ENCODE measurements at places on chromosomes 1 and 21.

- DNase-seq: no peak
Observed at GRCh38 chr21:45617021-45617921, 26.3 kb upstream of the PCBP3 start.

DNA sequence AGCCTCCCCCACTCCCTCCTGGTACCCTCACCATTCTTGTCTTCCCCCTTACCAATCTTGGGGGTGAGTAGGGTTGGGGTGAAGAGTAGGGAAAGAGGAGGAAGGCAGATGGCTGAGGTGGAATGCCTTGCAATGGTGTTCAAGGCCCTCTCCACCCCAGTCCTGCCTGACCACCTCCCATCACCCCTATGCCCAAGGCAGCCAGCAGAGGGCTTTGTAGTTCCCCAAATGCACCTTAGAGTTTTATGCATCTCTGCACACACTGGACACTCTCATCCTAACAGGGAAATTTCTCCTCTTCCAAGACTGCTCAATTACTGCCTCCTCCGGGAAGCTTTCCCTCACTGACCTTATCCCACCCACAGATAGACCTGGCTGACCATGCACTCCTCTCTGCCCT is 15.4 kb downstream of the KIF17 start:
- no peak for DNase-seq

DNA sequence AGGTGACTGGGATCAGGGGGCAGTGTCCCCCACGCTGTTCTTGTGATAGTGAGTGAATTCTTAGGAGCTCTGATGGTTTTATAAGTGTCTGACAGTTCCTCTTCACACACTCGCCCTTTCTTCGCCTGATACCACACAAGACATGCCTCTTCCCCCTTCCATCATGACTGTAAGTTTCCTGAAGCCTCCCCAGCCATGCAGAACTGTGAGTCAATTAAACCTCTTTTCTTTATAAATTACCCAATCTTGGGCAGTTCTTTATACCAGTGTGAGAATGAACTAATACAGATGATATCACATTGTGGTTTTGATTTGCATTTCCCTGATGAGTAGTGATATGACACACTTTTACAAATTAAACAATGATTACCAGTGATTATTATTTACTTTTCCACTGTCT is 229.9 kb downstream of the AKT3 start:
- no peak for DNase-seq

DNA sequence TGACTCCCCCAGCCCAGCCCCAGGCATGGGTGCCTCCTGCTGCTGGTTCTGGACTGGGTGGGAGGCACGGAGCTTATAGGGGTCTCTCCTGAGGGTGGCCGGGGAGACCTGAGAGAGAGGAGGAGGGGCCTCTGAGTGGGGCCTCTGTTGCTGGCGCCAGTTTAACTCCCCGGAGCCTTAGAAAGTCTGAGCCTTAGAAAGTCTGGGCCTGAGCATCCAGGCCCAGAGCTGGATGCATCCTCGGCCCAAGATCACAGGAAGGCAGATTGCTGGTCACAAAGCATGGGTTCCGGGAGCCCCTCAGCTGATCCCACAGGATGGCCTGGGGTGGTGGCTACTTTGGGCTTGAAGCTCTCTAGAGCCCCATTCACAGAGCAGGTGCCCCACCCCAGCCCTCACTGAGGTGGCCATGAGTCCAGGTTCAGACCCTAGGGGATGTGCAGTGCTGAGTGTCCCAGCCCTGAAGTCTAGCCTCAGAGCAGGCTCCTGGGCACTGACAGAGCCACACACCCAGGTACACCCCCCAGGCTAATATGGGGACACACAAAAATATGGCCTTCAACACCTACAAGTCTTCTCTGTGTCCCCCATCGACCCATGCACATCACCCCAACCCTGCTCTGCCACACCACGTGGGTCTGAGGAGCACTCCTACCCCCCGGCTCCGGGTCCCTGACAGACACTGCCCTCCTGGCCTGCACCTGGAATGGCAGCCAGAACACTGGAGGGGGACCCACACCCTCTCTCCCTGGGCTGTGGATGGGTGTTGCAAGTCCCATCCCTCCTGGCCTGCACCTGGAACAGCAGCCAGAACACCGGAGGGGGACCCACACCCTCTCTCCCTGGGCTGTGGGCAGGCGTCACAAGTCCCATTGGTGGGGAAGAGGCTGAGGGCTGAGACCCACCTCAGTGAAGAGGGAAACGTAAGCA is 9.7 kb downstream of the PLA2G2F start:
- no peak for DNase-seq

DNA sequence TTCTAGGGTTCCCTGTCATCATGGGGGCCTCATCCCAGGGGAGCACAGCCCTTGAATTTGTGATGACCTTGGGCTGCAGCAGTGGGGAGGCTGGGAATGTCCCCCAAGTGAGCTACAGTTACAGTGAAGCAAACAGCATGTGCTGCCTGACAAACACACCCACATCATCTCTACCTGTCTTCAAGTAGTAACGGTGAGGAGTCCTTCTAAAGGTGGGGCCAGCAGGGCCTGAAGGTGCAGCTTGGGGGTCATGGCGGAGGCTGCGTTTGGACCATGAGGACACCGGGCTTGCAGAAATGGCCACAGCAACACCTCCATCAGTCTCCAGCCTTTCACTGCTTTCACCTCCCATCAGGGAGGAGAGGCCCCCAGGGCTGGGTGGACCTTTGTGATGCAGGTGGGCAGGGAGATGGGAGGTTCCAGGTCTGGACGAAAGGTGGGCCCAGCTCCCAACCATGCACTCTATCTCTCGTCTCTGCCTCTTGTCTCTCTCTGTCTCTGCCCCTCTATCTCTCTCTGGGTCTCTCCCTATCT is 55.7 kb downstream of the WNT9A start:
- DNase-seq: no peak

DNA sequence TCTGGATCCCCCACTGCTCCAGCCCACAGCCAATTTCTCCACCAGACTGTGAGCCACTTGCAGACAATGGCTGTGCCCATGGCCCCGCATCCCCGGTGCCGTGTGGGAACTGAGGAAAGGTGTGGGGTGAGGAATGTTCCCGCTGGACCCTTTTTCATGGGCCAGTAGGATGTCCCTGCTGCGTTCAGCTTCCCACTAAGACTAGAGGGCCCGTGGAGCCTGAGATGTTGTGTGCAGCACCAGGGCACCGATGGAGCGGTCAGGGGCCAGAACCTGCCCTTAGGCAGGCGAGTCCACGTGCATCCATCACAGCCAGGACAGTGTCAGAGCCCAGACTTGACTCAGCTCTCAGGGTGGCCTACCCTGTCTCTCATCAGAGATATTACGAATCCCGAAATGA is 105.7 kb upstream of the COL6A1 start:
- DNase-seq: no peak

GRCh38 chr21:36096398-36097290 is 26.8 kb downstream of the CBR1 start:
- DNase-seq: no peak

DNA sequence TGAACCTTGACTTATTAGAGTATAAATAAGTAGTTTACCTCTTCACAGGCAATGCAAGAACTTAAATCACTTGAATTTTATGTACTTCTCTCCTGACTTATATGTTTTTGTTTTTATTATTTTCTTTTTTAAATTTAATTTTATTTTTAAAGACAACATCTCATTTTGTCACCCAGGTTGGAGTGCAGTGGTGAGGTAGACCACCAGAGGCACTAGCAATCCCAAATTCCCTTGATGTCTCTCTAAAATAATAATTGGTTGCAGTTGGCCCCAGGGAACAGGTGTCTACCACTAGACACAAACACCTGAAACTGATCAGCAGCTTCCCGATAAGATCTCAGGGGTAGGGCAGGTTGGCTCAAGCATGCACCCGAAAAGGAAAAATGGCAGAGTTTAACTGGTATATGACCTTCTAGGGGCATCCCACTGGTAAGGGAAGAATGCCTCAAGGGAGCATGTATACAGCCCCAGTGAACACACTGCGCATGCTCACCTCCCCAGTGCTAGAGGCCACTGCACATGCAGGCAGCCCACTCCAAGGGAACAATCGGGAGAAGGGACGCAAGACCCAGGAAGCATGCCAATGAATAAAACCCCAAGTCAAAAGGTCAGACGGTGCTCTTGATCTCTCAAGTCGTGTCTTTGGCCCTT is 14.6 kb downstream of the EXOC8 start:
- no peak for DNase-seq

DNA sequence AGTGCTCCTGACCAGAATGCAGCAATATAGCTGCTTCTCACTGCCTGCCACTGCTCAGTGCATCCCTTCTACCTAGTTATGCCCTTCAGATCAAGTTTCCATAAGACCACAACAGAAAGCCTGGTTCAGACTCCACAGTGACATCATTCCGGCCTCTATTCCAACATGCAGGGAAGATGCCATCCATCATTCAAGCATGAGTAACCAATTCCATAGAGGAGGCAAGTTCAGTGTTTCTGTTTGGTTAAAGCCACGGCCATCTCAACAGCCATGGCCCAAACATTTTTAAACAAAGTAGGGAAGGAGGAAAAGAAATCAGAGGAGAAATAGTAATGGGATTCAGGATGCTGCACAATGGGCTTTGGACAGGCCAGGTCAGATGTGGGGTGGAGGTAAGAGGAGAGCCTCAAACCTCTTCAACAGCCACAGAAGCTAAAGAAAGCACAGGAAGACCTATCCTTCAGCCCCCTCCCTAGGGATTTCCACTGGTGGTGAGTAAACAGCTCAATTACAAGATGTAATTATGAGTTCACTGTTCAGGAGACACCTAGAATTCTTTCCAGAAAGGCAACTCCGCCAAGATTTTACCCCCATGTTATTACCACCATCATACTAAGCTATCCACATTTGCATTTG is 484.9 kb downstream of the SETD4 start:
- DNase-seq: no peak

GRCh38 chr1:92473781-92474495 is 12.8 kb downstream of the GFI1 start:
- no peak for DNase-seq

DNA sequence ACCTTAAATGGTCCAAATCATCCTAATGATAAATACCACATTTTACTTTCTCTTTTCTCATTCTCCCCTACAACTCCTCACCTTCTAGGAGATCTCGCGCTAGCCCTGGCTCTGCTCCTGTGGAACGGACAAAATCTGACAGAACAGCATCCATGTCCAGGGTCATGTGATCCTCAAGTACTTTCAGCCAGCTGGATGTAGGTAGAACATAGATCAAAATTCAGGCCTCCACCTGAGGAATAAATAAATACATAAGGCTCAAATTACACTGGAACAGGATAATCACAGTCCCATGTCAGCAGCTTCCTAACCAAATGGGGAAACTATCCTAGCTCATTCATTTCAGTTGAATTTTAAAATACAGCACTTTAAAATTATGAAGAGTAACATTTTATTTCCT is 33.2 kb downstream of the OTUD7B start:
- DNase-seq: no peak

DNA sequence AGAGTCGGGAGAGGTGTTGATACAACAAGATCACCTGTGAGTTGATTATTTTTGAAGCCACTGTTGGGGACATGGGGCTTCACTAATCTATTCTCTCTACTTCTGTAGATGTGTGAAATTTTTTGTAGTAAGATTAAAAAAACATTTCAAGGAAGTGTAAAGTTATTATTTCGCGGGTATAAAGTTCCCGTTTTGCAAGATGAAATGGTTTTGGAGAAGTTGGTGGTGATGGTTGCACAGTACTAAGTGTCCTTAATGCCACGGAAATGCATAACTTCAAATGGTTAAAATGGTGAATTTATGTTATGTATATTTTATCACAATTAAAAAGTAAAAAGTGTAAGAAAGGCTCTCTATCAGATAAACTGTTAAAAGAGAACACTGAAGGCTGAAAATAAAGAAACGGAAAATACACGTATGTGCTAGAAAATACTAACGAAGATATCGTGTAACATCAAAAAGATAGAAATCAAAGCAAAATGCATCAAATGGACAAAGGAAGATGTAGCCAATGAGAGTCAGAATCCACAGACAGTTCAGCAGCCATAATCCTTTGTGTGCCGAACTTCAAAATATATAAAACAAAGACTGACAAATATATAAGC is 2.9 kb upstream of the ITGB2 start:
- DNase-seq: no peak

DNA sequence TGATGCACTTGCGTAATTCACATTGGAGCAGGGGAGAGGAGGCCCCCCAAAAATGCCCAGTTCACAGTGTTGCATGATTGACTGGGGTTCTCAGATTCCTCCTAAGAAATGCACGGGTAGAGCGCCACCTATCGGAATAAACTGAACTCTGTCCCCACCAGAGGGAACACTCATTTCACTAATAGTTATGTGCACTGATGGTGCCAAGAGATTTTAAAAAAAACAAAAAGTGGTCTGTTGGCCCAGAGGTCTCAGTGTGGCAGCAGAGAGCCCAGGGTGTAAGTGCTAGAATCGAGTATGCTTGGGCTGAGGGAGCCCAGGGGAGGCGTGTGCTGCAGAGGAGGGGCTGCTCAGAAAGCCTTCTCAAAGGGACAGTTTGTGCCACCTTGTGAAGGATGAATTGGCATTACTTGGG is 6.9 kb downstream of the PINK1 start:
- DNase-seq: no peak

DNA sequence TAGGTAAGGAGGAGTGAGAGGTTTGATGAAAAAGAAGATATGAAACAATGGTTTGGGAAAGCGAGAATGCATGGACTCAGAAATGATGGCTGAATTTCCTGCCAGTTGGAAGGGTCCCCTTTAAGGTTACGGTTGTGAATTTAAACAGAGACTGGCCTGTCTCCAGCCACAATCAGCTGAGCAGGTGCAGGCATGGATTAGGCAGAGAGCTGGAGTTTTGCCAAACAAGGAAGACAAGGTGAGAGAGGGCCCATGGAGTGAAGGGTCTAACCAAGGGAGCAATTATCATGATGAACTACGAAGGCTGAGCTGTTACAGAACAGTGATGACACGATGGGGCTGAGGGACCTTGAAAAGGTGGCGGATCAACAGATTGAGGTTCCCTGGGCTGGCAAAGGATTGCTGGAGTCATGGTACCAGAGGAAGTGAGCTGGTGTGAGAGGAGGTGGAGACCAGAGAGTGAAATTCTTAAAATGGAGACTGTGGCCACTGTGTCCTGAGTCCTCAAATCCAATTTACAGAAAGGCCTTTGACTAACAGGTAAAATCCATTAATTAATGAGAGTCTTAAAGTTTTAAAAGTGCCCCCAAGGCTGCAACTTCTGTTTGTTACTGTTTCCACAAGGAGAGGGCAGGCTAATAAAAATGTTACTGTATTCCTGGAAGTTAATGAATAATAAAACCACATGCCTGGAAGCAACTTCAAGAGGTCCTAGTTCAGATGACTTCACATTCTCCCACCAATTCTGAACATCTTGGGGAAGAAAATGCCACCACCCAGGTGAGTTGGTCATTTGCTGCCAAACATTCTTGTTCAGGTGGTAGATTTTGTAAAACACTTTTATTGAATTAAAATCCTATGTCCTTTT is 41.5 kb downstream of the LHX9 start:
- peak; percentile 49 for DNase-seq

GRCh38 chr1:225539069-225539468 is 111.2 kb upstream of the LBR start:
- DNase-seq: no peak

DNA sequence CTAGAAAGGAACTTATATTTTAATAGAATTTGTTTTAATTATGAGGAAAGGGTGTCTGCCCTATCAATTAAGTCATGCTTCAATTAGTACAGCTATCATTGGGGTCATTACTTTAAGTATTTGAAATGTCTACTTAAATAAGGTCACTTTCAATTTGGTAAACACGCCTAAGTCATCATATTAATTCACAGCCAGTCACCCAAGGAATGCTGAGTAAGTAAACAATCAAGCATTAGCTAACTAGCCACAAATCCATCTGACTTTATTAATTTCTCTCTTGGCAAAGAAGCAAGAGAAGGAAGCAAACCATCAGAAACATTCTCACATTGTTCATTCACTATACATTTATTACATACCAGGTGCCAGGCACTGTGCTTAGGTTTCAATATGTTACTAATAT is 1.2 kb upstream of the LRRC52 start:
- DNase-seq: no peak

Data from NCI-H526 treated with DMSO at 0.1 percent for 48 hours (cell line).